ENCODE measurements at places on chromosomes 1 and 21.
A peak's percentile ranks its signal among the peaks of the same experiment; 100 is the strongest.

- no peak for DNase-seq
These were observed 38.6 kb downstream of the UBE2G2 start for GRCh38 chr21:44763050-44763378.

DNA sequence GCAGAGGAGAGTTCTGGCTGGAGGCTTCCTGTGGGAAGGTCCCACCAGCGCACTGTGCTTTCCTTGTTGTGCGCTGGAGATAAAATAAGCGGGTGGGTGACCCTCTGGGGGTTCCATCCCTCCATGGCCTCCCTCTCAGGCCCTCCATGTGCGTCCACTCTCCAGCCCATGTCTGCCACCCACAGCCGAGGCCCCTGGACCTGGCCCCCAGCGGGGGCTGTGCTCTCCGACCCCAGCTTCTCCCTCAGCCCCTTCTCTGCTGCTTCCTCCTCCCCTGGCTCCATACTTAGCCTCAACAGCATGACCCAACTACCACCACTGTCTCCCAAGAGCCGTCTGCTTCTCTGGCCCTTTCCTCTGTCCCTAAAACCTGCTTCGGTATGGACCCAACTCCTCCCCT lies 61.4 kb downstream of the GNG4 start:
- no peak for DNase-seq

- peak; percentile 15 for DNase-seq
These were observed 2.8 kb downstream of the PRDX1 start for GRCh38 chr1:45518910-45519309.

- DNase-seq = peak; percentile 7
These were observed 4.6 kb upstream of the SLC6A9 start for GRCh38 chr1:44035726-44036408.

- DNase-seq = peak; percentile 95
These were observed 65.5 kb downstream of the NID1 start for GRCh38 chr1:235999259-235999925.

DNA sequence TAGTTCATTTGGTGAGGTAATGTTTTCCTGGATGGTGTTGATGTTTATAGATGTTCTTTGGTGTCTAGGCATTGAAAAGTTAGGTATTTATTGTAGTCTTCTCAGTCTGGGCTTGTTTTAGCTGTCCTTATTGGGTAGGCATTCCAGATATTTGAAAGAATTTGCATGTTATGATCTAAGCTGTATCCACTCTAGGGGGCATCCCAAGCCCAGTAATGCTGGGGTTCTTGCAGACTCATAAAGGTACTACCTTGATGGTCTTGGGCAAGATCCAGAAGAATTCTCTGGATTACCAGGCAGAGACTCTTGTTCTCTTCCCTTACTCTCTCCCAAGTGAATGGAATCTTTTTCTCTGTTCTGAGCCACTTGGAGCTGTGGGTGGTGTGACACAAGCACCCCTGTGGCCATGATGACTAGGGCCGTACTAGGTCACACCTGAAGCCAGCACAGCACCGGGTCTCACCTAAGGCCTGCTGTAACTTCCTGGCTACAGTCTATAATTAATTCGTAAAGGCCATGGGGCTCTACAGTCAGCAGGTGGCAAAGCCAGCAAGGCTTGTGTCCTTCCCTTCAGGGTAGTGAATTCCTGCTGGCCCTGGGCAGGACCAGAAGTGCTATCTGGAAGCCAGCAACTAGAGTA lies 74.8 kb upstream of the PDE4B start:
- DNase-seq = peak; percentile 62

- DNase-seq = no peak
These were observed 92.9 kb upstream of the PPM1J start for GRCh38 chr1:112807999-112808398.

- no peak for DNase-seq
These were observed 4.4 kb upstream of the PEA15 start for GRCh38 chr1:160200786-160201185.

- DNase-seq = no peak
These were observed 5.4 kb downstream of the FOXO6 start for GRCh38 chr1:41366455-41367287.

- DNase-seq = no peak
These were observed 8.7 kb downstream of the AGPAT3 start for GRCh38 chr21:43873673-43874072.

DNA sequence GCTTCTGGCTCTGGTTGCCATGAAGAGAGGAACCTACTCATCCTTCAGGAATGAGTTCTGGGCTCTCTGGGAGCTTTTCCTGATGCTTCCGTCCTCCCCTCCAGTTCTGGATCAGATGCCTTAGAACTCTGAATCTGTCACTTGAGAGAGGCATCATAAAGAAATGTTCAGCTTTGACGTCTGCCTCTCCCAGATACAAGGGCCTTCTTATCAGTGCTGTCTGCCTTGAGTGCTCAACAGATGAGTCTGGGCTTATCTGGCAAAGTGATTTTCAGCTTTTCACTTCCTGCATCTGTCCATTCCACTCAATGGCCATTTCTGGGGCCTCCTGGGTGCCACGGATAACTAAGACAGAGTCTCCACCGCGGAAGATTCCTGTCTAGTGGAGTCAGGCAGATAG lies 12.3 kb upstream of the OTUD3 start:
- DNase-seq = no peak

DNA sequence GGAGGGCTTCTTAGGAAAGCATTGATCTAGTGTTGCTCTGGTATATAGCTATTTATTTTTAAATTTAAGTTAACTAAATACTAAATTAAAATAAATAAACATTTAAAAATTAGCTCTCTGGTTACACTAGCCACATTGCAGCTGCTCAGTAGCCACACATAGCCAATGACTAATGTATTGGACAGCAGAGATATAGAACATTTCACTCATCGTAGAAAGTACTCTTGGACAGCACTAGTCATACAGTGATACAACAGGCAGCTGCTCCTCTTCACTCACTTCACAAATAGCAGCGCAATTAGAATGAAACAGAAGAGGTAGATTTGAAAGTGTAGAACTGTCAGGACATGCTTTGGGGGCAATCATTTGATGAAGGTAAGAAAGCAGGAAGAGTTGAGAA lies 245.4 kb downstream of the PBX1 start:
- DNase-seq = no peak

GRCh38 chr1:151512801-151513625 lies 1.8 kb downstream of the CGN start:
- no peak for DNase-seq

- DNase-seq = no peak
These were observed 12.4 kb downstream of the KCNQ4 start for GRCh38 chr1:40795811-40796586.

DNA sequence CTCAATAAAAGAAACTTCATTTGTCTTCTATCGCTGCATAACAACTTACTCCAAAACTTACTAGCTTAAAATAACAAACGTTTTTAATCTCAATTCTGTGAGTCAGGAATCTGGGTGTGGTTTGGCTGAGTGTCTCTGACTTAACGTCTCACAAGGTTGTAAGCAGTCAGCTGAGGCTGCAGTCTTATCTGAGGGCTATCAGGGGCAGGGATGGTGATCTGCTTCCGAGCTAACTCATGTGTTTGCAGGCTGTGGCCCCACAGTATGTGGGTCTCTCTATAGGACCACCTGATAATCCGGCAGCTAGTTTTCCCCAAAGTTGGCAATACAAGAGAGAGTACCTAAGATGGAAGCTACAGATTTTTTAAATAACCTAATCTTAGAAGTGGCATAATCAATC lies 234.2 kb upstream of the FGGY start:
- peak; percentile 79 for DNase-seq

GRCh38 chr1:68180441-68181164 lies 51.7 kb downstream of the WLS start:
- DNase-seq = no peak

DNA sequence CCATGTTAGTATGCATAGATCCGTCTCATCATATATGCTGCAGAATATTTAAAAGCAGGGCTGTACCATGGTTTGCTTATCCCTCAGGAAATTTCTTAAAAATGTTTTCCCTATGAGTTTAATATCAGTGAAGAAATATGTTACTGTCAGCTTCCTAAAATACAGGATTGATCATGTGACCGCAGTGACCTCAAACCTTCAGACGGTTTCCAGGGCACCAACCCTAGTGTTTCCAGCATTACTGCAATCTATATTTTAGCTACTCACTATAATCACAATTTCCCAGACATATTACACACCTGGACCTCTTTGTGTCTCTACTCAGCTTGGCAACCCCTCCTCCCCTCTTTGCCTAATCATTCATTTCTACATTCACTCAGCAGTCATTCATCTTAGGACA lies 7.7 kb upstream of the SDHB start:
- no peak for DNase-seq

- DNase-seq = no peak
These were observed 148.6 kb downstream of the NCAM2 start for GRCh38 chr21:21146587-21147373.

- DNase-seq = no peak
These were observed 23.8 kb upstream of the LYPD8 start for GRCh38 chr1:248779350-248779749.

DNA sequence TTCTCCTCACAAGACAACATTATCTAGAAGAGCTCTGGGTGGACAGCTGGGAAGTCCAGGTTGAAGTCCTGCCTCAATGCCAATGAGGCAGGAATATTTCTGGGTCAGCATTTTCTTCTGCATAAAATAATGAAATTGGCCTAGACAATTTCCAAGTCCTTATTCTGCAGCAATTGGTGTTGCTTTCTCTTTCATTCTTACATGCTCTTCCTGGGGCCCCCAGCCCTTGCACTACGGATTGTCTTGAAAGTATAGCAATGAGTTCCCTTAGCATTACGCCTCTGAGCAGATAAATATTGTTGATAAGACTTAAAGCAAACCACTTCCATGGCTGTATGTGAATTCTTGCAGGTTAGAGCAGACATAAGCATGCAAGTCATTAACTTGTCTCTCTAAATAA lies 188.5 kb downstream of the TGFBR3 start:
- no peak for DNase-seq

DNA sequence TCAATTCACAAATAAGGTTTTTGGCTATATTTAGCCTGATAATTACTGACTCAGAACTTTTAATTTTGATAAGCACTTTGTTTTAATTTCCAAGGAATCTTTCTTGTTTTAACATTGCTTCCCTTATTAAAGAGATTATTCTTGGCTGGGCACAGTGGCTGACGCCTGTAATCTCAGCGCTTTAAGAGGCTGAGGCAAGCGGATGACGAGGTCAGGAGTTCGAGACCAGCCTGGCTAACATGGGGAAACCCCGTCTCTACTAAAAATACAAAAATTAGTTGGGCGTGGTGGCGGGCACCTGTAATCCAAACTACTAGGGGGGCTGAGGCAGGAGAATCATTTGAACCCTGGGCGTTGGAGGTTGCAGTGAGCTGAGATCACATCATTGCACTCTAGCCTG lies 13.8 kb downstream of the ALG14 start:
- DNase-seq = no peak

DNA sequence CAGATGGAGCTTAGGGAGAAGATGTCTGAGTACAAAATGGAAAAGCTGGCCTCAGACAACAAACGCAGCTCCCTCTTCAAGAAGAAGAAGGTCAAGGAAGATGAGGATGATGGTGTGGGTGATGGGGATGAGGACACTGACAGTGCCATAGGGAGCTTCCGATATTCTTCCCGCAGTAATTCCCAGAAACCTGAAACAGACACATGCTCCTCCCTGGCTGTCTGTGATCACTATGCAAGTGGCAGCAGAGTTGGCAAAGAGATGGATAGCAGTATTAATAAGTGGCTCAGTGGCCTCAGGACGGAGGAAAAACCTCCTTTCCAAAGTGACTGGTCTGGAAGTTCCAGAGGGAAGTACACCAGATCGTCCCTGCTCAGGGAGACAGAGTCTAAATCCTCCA lies 33.8 kb downstream of the STYXL2 start:
- no peak for DNase-seq
